AG20443 (cell line): ENCODE measurements at places on chromosomes 1 and 21.
A peak's percentile ranks its signal among the peaks of the same experiment; 100 is the strongest.

- DNase-seq: no peak
Measured at GRCh38 chr1:119139403-119139802, 1.1 kb downstream of the WARS2 start.

DNA sequence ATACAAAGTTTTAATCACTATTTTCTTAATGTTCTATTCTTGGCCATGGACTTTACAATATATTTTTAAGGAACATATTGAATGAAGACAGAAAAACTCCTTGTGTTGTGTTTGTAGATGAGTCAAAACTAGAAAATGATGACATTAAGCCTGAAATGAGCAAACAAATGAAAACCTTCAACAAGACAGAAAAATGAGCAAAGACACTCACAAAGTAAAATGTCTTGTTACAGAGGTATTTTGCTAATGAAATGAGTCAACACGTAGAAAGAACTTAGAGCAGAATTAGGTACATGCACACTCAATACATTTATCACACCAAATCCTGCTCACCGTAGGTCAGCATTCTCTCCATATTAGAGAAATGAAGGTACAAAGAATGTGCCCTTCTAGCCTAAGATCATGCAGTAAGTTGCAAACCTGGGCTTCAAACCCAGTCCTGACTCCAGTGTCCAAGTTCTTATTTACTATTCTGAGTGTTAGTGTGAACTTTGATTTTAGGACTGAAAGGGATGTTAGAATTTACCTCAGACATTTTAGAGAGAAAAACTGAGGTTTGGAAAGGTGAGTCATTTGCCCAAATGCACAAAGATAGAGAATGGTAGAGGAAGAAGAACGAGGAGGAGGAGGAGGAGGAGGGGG is 133.9 kb upstream of the SGIP1 start:
- no peak for DNase-seq

- no peak for DNase-seq
Measured at GRCh38 chr1:25875856-25876692, 566 bp upstream of the PAQR7 start.

GRCh38 chr1:94719926-94720793 is 100.0 kb upstream of the SLC44A3 start:
- DNase-seq: no peak

DNA sequence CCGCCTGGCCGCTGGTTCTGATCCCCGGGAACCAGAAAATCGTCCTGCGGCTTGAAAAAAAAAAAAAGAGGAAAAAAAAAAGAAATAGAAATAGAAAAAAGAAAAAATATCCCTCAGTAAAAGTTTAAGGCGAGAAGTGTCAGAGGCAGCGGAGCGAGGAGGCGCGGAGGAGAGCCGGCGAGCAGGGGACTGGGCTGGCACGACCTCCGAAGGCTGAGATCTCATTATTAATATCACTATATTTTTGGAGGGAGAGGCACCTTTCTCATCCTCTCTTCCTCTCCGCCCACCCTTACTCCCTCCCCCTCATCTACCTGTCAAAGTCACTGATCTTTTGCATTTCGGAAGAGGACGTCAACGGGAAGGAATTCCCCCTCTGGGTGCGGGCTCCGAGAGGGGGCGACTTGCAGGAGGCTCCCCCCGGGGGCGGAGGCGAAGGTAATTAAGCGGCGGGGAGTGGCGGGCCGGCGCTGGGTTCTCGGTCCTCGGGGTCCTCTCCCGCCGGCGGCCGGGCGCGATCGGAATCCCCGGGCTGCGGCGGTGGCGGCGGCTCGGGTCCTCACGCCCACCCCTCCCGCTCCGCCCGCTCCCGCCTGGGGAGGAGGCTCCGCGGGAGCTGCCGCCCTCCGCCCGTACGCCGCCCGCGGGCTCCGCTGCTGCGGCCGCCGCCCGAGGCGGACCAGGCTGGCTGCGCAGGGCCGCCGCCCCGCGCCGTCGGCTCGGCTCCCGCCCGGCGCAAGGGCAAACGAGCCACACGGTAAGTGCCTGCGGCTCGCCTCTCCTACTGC is at the start of gene NTNG1:
Gene NTNG1, plus strand, starts transcription at position 337 of the 788 bp plus-strand sequence.
- peak; percentile 59 for DNase-seq

DNA sequence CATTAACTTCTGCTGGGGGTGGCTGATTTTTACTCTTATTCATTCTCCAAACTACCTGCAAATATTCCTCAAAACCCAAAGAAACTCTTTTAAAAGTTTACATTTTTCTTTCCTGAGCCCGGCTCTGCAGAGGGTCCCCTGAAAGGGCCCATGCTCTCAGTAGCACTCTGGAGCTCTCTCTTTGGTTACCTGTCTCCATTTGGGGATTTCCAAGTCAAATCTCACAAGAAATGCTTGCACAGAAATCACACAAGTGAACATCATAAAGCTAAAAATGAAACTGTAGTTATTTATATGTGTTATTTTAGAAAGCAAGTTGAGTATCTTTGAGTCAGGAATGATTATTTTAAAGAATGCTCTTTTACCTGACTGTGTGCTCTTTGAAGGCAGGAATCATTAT is 174.5 kb upstream of the PLXNA2 start:
- DNase-seq: no peak

DNA sequence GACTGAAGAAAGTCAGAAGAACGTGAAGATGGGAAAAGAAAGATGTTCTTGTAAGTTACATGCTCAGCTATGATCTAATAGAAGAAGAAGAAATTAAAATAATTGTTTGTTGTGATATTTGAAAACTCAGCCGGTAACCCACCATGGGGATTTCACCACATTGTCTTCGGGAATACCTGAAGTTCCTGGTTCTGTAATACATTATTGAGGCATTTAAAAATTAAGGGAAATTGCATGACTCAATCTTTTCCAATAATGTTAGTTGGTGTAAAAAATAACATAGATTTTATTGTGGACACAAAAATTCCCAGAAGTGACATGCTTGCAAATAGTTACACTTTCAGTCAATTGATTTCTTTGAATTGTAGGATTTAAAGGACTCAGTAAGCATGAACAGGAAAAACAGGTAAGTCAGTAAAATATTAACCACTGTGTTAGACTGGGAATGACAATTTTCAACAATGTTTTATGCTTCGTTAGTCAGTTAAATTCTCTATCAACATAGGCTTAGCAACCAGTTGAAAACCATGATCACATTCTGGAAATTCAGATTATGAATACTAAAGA is 745.1 kb downstream of the LTN1 start:
- no peak for DNase-seq

GRCh38 chr1:228925691-228926090 is 190.4 kb downstream of the RHOU start:
- DNase-seq: no peak

DNA sequence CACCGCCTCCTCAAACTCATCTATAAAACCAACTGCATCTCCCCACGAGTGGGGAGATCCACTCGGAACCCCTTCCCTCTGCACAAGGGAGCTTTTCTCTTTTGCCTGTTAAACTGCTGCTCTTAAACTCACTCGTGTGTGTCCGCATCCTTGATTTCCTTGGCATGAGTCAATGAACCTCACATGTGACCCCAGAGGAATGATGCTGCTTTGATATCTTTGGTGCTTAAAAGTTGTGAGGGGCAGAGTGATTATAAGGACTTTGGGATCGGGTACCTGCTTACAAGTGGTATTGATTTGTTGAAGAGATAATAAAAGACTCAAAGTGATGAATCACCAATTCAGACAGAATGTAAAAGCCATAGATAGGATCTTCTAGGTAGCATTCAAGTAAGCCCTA is 125.3 kb downstream of the GREM2 start:
- DNase-seq: no peak

DNA sequence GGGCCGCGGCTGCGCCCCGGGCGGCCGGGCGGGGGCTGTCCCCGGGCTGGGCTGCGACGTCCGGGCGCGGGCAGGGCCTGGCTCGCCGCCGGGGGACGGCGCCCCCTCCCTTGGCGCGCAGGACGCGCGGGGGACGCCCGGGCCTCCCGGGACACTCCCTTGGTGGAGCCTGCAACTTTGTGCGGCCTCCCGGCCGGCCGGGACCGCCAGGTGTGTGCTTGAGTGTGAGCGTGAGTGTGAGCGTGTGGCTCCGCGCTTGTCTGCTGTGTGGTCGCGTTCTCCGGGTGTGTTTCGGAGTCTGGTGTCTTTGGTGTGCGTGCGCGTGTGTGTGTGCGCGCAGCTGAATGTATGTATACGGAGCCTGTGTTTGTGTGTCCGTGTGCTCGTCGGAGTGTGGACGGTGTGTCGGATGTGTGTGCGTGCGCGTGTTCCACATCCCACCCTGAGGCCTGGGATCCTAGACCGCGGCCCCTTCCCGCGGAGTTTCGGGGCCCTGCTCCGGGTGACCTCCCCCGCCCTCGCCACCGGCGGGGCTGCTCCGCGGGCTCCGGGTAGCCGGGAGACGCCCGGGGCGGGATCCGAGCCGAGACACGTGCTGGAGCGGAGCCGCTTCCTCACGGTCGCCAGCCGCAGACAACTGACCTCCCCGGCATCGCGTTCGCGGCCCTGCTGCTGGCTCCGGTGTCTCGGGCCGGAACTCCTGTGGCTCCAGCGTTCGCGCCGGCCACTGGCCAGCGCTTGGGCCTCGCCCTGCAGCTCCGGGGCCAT is 1.7 kb downstream of the PTPRU start:
- DNase-seq: peak; percentile 66

DNA sequence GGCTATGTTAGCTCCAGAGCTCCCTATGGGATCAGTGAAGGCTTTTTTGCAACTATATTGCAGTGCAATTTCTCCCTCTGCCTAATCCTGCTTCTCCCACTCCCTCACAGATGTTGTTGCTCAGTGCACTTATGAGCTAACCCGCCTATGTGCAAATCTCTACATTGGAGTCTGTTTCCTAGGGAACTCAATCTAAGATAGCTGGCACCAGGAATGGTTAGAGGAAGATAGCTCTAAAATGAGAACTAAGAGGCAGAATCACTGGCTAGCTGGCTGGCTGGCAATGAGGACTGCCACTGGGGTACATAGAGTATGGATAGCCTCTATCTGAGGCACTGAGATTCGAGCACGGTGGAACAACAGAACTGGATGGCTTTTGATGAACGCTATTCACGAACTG is 39.5 kb downstream of the ADSS2 start:
- DNase-seq: no peak

GRCh38 chr1:1315435-1315954 is 7.1 kb downstream of the PUSL1 start:
- no peak for DNase-seq

DNA sequence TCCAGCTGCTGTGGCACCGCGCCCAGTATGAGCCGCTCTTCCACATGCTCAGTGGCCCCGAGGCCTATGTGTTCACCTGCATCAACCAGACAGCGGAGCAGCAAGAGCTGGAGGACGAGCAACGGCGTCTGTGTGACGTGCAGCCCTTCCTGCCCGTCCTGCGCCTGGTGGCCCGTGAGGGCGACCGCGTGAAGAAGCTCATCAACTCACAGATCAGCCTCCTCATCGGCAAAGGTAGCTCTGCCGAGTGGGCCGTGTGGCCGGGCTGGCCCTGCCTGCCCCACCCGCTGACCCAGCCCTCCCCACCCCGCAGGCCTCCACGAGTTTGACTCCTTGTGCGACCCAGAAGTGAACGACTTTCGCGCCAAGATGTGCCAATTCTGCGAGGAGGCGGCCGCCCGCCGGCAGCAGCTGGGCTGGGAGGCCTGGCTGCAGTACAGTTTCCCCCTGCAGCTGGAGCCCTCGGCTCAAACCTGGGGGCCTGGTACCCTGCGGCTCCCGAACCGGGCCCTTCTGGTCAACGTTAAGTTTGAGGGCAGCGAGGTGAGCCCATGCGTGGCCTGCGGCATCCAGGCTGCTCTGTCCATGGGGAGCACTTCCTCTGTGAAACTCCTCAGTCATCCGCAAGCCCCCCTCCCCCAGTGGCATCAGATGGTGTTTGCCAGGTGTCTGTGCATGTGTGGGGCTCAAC is 64.2 kb downstream of the PIK3CD start:
- DNase-seq: no peak
